Urothelium cell line (cell line): ENCODE measurements at places on chromosomes 12 and 14.
A peak's percentile ranks its signal among the peaks of the same experiment; 100 is the strongest.

DNA sequence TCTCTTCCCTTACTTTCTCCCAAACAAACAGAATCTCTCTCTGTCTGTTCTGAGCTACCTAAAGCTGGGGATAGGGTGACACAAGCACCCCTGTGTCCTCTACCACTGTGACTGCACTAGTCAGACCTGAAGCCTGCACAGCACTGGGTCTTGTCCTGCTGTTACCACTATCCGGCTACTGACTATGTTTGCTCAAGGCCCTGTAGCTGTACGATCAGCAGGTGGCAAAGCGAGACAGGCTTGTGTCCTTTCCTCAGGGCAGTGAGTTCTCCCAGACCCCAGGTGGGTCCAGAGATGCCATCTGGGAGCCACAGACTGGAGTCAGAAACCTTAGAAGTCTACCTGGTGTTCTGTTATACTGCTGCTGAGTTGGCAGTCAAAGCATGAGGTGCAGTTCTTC, 116.4 kb downstream of the NUBPL start:
- no peak for DNase-seq

- no peak for DNase-seq
Measured at GRCh38 chr14:93962701-93963601, 13.4 kb downstream of the ASB2 start.

- no peak for DNase-seq
Measured at GRCh38 chr14:99852578-99852977, 59.4 kb downstream of the EML1 start.

- peak; percentile 32 for DNase-seq
Measured at GRCh38 chr12:128783129-128783574, 40.6 kb downstream of the SLC15A4 start.

DNA sequence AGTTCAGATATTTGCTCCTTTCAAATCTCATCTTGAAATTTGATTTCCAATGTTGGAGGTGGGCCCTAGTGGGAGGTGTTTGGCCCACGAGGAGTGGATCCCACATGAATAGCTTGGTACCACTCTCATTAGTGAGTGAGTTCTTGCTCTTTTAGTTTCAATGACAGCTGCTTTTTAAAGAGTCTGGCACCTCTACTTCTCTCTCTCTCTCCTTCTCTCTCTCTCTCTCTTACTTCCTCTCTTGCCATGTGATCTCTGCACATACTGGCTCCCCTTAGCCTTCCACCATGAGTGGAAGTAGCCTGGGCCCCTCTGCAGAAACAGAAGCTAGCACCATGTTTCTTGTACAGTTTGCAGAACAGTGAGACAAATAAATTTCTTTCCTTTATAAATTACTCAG, 25.1 kb downstream of the GPR65 start:
- DNase-seq, result no peak

GRCh38 chr12:77087427-77087826, 22.1 kb upstream of the E2F7 start:
- DNase-seq, result no peak

DNA sequence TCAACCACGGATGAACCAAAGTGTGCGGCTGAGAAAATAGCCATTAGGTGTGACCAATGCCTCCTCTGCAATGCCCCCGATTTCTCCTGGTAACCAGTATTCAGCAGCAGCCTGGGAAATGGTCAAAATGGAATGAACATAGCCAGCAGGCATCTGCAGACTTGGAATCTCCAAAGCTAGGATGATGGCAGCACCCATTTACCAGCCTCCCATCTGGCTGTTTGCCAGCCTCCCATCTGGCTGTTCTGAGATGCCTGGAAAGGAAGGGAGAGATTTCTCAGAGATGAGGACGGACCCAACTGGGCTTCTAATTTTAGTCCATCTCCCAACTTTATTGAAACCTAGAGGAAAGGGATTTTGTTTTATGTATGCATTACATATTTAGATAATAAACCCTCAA, 16.2 kb downstream of the CLMN start:
- DNase-seq, result no peak

- DNase-seq, result no peak
Measured at GRCh38 chr12:643475-644302, 19.6 kb downstream of the NINJ2 start.

DNA sequence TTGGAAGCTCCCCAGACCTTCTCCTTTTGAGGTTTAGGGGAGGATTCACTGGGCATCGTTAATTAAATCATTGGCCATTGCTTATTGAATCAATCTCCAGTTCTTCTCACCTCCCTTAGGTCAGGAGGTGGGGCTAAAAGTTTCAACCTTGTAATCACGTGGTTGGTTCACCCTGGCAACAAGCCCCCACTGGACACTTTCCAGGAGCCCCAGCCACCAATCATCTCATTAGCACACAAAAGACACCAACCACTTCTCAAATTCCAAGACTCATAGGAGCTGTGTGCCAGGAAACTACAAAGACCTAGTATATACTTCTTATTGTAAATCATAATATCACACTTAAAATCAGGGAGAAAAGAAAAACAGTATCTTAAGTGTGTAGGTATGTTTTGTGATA, 94.6 kb upstream of the PLEKHA5 start:
- DNase-seq, result no peak

DNA sequence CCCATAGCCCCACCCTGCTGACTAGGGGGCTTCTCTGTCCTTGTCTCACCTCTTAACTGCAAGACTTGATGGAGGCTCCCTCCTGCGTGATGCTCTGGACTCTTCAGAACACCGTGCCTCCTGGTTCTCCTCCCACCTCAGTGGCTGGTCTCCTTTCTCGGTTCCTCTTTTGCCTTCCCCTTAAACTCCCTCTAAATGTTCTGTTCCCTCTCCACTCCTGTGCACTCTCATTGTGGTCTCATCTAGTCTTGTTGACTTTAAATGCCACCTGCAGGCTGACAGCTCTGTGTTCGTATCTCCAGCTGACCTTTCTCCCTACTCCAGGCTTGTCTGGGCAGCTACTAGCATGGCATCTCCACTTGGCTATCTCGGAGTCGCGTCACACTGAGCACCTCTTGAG, 28.3 kb downstream of the DYNC1H1 start:
- DNase-seq, result no peak

GRCh38 chr12:102675672-102676071, 195.3 kb upstream of the IGF1 start:
- DNase-seq, result no peak

GRCh38 chr12:42296503-42297109, 29.3 kb downstream of the ZCRB1 start:
- no peak for DNase-seq

DNA sequence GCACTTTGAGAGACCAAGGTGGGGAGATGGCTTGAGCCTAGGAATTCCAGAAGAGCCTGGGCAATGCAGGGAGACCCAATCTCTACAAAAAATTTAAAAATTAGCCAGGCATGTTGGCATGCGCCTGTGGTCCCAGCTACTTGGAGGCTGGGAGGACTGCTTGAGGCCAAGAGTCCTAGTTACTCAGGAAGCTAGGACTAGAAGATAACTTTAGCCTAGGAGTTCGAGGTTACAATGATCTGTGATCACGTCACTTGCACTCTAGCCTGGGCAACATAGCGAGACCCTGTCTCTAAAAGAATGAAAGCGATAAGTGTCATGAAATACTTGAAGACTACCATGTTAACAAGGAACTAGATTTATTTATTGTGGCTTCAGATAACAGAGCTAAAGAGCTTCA, 3.5 kb downstream of the ATF7 start:
- no peak for DNase-seq

DNA sequence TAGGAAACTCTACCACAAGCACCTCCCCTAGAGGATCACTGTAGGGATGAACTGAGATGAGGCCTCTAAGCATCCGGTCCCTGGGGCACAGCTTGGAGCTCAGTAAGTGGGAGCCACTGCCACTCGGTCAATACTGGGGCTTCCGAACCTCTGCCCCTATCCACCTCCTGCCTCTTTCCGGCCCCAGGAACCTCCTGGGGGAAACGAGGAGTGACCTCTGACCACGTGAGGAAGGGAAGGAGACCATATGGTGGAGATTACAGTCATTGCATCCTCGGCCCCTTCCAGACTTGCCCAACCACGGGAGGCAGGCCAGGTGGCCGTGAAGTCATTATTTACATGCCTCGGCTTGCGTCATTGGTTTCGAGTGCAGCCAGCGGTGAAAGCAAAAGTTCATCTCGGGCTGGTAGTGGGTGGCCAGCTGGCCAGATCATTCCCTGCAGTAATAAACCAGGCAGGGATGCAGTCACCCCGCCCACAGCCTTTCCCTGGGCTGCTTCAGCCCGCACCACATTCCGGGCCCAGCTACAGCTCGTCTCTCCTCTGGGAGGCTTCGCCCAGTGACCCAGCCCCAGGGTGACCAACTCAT, 65.4 kb downstream of the C14orf132 start:
- DNase-seq, result peak; percentile 55

DNA sequence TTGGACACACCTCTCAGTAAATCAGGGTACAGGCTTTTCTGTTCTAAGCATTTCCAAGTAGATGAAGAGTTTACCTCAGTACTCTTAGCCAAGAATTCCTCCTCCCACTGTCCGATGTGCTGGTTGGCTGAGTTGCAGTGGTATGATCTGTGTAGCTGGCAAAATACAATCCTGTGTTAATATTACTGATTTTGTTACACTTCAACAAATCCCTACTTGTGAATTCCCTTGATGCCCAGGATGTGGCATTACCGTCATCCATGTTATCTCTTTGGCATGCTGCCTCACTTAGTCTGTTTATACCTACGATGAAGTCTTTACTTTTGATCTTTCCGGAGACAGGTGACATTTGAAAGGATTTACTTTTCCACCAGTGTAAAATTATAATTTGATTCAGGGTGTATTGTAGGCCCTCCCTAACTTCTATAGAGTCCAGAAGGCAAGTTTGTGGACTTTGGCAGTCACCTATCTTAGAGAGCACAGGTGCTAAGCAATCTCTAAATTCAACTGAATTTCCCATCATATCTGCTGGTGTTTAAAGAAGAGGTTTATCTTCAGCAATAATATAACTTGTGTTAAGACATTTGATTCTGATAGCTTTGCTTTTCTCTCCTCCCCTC, 10.1 kb downstream of the CCDC196 start:
- no peak for DNase-seq

- peak; percentile 94 for DNase-seq
Measured at GRCh38 chr14:70073924-70074566, 114.7 kb downstream of the SLC8A3 start.

DNA sequence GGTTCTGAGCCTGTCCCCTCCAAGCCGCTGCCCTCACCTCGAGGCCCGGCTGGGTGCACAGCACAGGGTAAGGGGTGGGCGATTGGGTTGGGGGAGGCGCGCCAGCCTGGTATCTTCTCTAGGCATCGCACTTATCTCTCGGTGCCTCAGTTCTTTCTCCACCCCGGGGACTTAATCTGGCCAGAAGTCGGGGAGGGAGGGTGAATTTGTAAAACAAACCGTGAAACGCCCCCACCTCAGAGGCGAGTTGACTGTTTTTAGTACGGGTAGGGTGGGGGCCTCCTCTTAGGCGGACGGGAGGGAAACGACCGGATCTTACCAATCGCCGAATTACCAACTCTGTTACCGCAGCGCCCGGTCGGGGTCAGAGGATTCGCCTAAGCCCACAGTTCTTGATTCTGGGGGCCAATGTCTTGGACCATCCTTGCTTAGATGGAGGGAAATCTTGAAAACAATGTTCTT, 1.4 kb upstream of the TBX3 start:
- no peak for DNase-seq

GRCh38 chr12:89674326-89674942, 34.2 kb downstream of the ATP2B1 start:
- DNase-seq, result no peak

DNA sequence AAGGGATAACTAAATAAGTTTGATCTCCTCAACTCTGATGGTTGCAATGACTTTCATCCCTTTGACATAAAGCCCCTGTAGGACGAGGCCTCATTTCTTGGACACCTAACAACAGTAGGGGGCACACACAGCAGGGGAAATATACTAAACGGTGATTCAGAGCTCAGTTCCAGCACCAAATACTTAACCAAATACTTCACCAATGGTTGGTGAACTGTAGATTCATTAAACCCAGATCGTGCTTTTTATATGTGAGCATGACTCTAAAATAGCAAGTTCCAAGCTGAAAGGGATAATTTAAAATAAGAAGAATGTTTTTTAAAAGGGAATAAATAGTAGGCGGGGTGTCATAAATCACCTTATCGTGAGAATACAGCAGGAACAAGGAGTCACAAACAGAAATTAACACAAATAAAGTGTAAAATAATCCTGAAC, 53.2 kb downstream of the ATG2B start:
- DNase-seq, result no peak

- DNase-seq, result peak; percentile 89
Measured at GRCh38 chr12:57461276-57461916, 1.8 kb downstream of the GLI1 start.

GRCh38 chr12:124394462-124395128, 99.7 kb downstream of the RFLNA start:
- no peak for DNase-seq

DNA sequence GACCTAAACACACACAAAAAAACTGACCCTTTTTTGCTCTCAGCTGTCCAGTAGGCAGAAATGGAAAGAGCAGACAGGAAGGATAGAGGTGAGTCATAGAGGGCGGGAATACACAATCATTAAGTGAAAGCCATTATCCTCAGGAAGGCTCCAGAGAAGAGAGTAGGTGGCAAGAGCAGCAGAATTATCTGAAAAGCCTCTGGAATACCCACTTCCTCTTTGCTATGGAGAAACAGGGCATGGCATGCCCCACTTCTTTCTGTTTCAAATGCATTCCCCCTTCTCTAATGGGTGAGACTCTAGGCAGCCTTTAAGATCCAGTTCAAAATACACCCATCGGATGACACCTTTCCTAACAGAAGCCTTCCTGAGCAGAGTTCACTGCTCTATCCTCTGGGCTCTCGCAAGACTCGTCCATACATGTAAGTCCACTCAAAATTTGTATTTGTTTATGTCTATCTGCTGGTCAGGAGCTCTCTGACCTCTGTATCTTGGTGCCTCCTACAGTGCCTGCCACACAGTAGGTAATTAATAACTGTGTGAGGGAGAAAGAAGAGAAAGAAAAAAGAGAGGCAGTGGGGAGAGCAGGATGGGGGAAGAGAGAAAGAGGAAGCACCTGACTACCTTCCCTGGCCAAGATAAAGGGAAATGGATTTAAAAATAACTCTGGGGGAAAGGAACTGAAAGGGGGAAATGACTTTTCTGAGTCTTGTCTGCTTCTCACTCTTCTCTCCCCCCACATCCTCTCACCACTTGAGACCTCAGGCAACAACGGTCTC, 8.5 kb downstream of the KLHL33 start:
- peak; percentile 77 for DNase-seq

GRCh38 chr14:73459959-73460358, 1.6 kb upstream of the NUMB start:
- DNase-seq, result no peak

GRCh38 chr12:122499991-122500684, 594 bp downstream of the ZCCHC8 start:
- DNase-seq, result peak; percentile 38

GRCh38 chr12:16062611-16063010, 151.5 kb downstream of the DERA start:
- DNase-seq, result peak; percentile 9

- no peak for DNase-seq
Measured at GRCh38 chr12:28884904-28885679, 264.0 kb upstream of the FAR2 start.
